Naive thymus-derived CD8-positive, alpha-beta T cell (primary cell): ENCODE measurements at places on chromosomes 7 and 10. TPM values are rescaled to one million over a fixed set of nuclear protein-coding genes. Genes with fewer than 3 reads are reported as not detected.

- no peak overlapping the region for H3K4me3 ChIP-seq
- peaks cover 5% of the 10 kb centered on the region for H3K4me1 ChIP-seq
- DNase-seq: no peak
- H3K27ac ChIP-seq: no peak overlapping the region
These were observed 88.7 kb downstream of the MAD1L1 start for GRCh38 chr7:2143981-2144595.

DNA sequence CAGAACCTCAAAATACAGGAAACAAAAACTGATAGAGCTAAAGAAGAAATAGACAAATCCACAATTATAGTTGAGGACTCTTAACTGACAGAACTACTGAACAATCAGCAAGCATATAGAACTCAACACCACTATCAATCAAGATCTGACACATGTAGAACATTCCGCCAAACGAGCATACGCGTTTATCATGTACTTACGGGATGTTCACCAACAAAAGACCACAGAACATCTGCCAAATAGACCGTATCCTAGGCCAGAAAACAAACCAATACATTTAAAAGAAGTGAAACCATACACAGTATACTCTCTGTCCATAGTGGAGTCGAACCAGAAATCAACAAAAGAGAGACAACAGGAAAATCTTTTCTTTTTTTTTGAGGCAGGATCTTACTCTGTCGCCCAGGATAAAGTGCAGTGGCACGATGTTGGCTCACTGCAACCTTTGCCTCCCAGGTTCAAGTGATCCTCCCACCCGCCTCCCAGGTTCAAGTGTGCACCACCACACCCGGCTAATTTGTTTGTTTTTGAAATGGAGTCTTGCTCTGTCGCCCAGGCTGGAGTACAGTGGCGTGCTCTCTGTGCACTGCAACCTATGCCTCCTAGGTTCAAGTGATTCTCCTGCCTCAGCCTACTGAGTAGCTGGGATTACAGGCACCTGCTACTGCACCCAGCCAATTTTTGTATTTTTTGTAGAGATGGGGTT, 5.1 kb downstream of the GNA12 start:
- no peaks in the 10 kb centered on the region for H3K27me3 ChIP-seq
- H3K27ac ChIP-seq: no peak overlapping the region
- H3K36me3 ChIP-seq: peaks cover 31% of the 10 kb centered on the region
- no peak for DNase-seq

- H3K4me3 ChIP-seq: no peak overlapping the region
- DNase-seq: no peak
- H3K27ac ChIP-seq: no peak overlapping the region
These were observed 32.5 kb upstream of the DAGLB start for GRCh38 chr7:6480323-6480660.

- peaks cover 2% of the 10 kb centered on the region for H3K4me1 ChIP-seq
- H3K27ac ChIP-seq: no peak overlapping the region
- DNase-seq: no peak
- no peaks in the 10 kb centered on the region for H3K27me3 ChIP-seq
- no peaks in the 10 kb centered on the region for H3K36me3 ChIP-seq
These were observed 45.4 kb downstream of the CALML3 start for GRCh38 chr10:5570007-5570655.

- H3K36me3 ChIP-seq: no peaks in the 10 kb centered on the region
- no peak overlapping the region for H3K27ac ChIP-seq
- H3K4me1 ChIP-seq: no peaks in the 10 kb centered on the region
- DNase-seq: no peak
- H3K4me3 ChIP-seq: no peak overlapping the region
- H3K27me3 ChIP-seq: peaks cover 5% of the 10 kb centered on the region
These were observed 365.3 kb upstream of the SHH start for GRCh38 chr7:156177422-156178055.

- DNase-seq: no peak
- no peaks in the 10 kb centered on the region for H3K27me3 ChIP-seq
- no peaks in the 10 kb centered on the region for H3K36me3 ChIP-seq
- no peaks in the 10 kb centered on the region for H3K4me1 ChIP-seq
These were observed 359.7 kb upstream of the PCDH15 start for GRCh38 chr10:55160655-55161283.

- no peak overlapping the region for H3K27ac ChIP-seq
- H3K36me3 ChIP-seq: peaks cover 5% of the 10 kb centered on the region
- no peaks in the 10 kb centered on the region for H3K27me3 ChIP-seq
These were observed 33.2 kb downstream of the RBM33 start for GRCh38 chr7:155677688-155678087.

GRCh38 chr10:50510517-50511473, 113.0 kb downstream of the SGMS1 start:
- H3K27ac ChIP-seq: peak overlapping the region; percentile 3
- H3K4me3 ChIP-seq: no peak overlapping the region
- no peaks in the 10 kb centered on the region for H3K27me3 ChIP-seq
- no peak for DNase-seq
- peaks cover 8% of the 10 kb centered on the region for H3K36me3 ChIP-seq

The PTPRZ1 gene
- not detected for total RNA-seq

The SUN3 gene
- not detected for total RNA-seq

The GIMAP8 gene
- 68.0 TPM for total RNA-seq
